ENCODE measurements at places on chromosomes 12 and 14.

- no peak for DNase-seq
Measured at GRCh38 chr12:45988264-45988663, 2.1 kb downstream of the SCAF11 start.

DNA sequence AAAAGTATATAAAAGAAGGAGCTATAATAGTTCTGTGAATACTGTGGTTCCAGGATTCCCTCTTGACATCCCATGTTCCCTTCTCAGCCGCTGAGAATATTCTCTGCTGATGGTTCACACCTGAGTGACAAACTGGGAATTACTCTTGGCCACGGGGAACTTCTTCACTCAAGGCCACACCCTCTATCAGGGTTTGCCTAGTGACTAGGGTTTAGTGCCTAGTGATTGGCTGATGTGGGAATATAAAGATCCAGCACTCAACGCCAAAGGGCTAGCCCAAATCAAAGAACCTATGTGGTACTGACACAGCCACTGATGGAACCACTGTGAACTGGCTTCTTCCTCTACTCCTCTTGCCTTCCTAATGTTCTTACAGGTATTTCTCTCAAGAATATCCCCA, 248.4 kb downstream of the ASCL1 start:
- no peak for DNase-seq

DNA sequence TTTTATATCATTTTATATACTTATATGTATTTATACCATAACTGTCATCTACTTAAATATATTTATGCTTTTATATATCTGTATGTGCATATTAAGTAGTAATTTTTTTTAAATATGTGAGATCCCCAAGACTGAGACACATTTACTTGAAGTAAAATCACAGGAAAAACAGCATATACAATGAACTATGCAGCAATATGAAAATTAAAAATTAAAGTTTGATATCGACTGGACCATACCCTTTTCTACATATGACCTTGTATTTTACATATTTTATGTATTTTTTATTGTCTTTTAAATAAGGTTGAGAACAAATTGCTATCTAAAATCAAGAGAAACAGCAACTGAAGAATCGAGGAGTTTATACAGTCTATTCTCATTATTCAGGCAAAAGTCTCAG, 50.0 kb downstream of the TSPAN19 start:
- DNase-seq = no peak

DNA sequence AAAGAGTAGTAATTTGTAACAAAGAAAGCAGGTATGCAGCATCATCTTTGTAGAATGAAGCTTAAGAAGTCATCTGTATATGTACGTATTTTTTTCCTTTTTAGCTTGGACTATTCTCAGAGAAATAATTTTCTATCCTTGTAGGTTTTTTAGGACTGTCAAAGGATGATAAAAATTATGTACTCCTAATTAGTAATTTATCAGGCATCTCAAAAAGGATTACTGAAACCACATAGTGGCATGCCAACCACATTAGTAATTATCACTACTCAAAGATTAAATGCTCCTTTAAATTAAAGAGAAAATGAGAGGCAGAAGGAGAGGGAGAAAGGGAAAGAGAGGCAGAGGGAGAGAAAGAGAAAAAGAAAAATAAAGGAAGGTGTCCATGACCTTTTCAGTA, 17.3 kb downstream of the TTC8 start:
- no peak for DNase-seq

DNA sequence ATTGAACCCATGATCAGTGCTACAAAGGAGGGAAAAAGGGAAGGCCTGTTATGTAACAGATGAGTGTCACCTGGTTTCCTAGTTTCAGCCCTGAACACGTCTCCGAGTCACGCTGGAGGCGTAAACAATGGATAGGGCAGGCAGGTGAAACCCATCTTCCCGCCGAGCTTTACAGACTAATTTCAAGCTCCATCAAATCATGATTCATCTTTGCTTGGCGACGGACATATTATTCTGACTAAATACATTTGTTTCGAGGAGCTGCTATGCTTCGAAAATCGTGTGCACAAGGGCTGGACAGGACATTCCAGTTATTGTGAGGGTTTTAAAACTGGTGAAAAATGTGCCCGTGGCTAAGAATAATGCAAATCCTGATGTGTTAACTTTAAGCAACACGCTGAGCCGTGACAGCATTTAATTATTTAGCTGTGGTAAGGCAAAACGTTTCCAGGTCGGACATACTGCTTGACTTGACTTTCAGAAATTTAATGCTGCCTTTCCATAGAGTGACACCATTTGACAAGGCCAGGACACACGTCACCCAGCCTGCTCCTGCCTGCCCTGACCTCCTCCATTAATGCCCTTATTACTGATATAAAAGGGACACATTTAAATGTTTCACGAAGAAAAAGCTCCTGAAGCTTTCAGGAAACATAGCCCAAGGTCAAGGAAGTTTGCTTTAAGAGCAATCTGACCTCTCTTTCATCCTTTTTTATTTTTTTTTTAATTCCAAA, 1203.5 kb upstream of the TMEM132C start:
- no peak for DNase-seq

GRCh38 chr14:94011795-94012194, 14.3 kb upstream of the OTUB2 start:
- no peak for DNase-seq

DNA sequence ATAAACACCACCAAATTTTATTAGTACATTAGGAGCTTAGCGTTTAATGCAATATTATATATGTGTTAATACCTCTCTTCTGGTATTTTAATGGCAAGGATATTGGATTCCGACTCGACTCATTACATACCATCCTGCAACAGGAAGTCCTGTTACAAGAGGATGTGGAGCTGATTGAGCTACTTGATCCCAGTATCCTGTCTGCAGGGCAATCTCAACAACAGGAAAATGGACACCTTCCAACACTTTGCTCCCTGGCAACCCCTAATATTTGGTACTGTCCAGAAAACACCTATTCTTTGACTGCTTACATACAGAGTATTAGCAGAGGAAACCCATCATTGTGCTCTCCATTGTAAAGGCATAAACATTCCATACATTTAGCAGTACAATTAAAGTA, 45.2 kb downstream of the VEZT start:
- DNase-seq = no peak

GRCh38 chr14:26389646-26390508, 208.0 kb downstream of the NOVA1 start:
- peak; percentile 62 for DNase-seq

- no peak for DNase-seq
Measured at GRCh38 chr12:108786450-108786849, 55.1 kb upstream of the CORO1C start.

GRCh38 chr12:84974155-84974815, 61.7 kb upstream of the SLC6A15 start:
- DNase-seq = no peak

DNA sequence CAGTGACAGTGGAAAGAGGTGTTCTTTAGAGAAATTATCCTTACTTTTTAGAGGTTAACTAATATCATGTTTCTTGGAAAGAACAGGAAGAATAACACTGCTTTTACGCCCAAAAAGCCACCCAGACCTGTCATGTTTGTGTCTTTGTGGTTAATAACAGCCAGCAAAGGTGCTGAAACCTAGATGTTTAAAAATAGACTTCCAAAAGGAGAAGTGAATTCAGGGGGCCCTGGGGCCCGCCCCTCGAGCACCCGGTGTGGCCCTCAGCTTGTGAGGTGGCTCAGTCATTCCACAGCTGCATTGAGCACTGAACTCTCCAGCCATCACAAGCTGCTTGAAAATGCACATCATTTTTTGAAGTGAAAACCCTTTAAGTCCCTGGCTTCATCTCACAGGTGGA, 20.8 kb upstream of the AMN start:
- no peak for DNase-seq

DNA sequence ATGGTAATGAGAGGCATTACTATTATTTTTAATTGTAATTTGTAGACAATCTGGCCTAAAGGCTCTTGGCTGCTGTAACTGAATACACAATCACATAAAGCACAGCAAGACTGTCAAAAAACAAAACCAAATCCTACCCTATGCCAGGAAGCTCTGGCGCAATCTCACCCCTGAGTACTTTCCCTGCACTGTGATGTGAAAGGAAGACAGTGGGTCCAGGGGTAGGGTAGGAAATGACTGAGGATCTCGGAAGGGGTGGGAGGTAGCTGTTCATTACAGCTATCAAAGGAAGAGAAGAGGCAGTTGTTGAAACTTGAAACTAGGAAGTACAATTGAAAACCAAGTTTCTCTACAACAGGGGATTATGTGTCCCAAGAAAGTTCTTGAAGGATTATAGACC, 202.8 kb downstream of the ANO2 start:
- no peak for DNase-seq

DNA sequence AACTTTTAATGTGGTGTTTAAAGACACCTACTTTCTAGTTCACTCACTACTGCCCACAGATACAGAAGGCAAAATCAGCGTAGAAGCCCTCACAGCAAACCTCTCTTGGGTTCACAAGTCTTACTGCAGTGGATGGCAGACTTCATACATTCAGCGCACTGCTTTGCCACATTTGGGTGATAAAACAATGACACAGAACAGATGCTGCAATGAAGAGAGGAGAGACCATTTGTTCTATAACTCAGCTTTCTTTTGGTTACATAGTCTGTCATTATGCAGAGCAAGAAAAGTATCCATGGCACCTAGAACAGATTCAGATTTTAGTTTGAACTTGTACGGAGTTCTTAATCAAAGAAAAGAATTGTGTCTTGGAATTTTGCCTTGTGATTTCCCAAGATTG, 459.0 kb downstream of the BCAT1 start:
- no peak for DNase-seq
